Bladder microvascular endothelial cell (primary cell): ENCODE measurements at places on chromosomes 6 and 20. TPM values are rescaled to one million over a fixed set of nuclear protein-coding genes. Genes with fewer than 3 reads are reported as not detected.

Gene AVP
- total RNA-seq = not detected in 2 replicates

Gene DEFB124
- total RNA-seq = not detected in 2 replicates

Gene RAB44
- total RNA-seq = under 0.01 TPM in 1 of 2 replicates, not detected in the other

Gene TCP11
- total RNA-seq = not detected in 2 replicates

Gene TNFRSF21
- total RNA-seq = 8.7 and 85.3 TPM in 2 replicates

Gene NFS1
- total RNA-seq = 13.9 and 15.1 TPM in 2 replicates

Gene GPLD1
- total RNA-seq = 0.06 TPM in 1 of 2 replicates, not detected in the other

Gene CLVS2
- total RNA-seq = not detected in 2 replicates

Gene ZBP1
- total RNA-seq = not detected in 2 replicates

Gene MAFB
- 0.32 and 3.4 TPM in 2 replicates for total RNA-seq

Gene HLA-DRB1
- 4.2 and 55.4 TPM in 2 replicates for total RNA-seq

Gene RIPOR2
- 1.1 TPM in 1 of 2 replicates, not detected in the other for total RNA-seq

Gene ZDHHC14
- 8.6 and 49.3 TPM in 2 replicates for total RNA-seq
